ENCODE measurements at places on chromosomes 7 and 10.

- DNase-seq: no peak
Measured at GRCh38 chr7:22811746-22812280, 10.8 kb downstream of the TOMM7 start.

DNA sequence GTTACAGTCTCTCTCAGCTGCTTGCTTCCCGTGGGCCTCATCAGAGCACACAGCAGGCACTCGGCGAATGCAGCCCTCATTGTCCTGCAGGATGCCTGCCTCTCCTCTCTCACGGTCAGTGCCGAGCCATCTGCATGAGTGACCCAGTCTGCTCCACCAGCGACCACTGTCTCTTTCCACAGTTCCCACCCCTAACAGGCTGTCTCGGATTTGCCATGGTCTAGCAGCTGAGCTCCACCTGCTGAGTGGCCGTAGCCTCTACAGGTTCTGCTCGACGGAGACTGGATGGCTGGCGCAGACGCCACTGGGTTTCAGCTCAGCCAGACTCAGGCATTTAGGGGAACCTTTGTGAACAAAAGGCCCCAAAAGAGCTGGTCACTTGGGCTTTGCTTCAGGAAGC lies 209.4 kb upstream of the FOXK1 start:
- DNase-seq: no peak

GRCh38 chr7:111735661-111736551 lies 173.6 kb upstream of the IMMP2L start:
- peak; percentile 76 for DNase-seq

DNA sequence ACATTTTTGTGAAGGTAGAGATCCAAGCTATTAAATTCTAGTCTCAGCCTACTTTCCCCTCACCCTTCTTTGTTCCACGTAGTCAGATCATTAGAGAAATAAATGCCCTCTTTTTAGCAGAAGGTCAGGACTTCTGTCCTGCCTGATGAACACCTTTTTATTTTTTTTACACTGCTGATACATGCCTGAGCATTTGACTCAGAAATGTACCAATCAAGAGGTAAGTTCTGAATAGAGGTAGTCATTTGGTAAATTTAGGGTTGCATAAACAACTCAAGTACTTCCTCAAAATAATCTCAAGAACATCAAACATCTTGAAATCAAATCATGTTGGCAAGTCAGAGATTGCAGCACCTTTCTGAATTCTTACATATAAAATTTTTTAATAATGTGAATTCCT lies 133.7 kb downstream of the MYO3A start:
- no peak for DNase-seq

Data from Daoy (cell line).